ENCODE measurements at places on chromosomes 4 and X. TPM values are rescaled to one million over a fixed set of nuclear protein-coding genes. Genes with fewer than 3 reads are reported as not detected.

VCX3B gene
- not detected for total RNA-seq

GRCh38 chr4:84159762-84160161, 339.3 kb downstream of the NKX6-1 start:
- DNase-seq: no peak

NPFFR2 gene
- not detected for total RNA-seq

MAGEA1 gene
- total RNA-seq: not detected

- no peak for DNase-seq
These were observed 75.2 kb downstream of the PSAPL1 start for GRCh38 chr4:7359400-7360062.

ASMT gene
- not detected for total RNA-seq

DNA sequence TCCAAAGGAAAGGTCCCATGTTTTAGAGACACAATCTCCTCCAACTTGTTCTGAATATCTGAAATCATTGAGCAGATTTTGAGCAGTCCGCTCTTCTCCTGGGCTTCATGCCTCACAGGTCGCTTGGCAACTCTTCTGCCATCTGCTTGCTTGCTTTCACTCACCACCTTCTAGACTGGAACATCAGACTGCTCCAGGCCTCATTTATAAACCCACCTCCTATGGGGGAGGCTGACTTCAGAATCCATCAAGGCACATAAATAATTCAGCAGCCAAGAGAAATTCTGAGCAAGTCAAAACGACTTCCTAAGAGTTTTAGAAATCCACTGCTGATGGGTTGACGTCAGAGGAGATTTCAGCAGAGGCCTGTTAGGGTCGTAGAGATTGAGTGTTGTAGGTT, 64.1 kb downstream of the FAM184B start:
- DNase-seq: no peak

GRCh38 chr4:90219822-90220221, 92.6 kb downstream of the CCSER1 start:
- no peak for DNase-seq

DNA sequence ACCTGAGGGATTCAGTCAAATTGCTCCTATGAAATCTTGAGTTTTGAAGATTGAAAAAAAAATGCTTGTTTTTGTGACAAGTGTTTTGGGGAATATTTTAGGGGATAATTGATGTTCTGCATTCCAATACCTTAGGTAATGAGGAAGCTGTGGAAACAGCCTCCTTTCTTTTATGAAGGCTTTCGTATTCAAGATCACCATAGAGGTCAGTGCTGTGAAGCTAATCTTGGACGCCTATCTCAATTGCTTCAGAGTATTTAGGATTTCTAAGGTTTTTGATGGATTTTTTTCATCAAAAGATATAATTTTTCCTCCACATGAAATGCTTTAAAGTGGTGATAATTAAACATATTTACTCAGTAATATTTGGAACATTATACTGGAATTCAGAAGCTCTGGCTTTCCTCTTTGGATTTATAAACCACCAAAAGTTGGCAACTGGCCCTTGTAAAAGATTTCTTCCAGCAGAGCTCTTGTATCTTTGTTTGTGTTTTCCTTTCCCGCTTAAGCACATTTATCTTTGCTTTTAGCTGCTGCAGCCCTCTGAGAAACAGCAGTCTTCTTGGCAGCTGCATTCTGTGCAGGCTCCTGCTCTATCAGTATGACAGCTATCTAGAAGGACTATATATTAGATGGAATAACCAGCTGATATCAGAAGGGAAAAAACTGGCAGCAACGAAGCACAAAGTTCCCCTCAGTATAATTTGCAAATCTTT, 63.7 kb downstream of the HMGB2 start:
- peak; percentile 49 for DNase-seq

GRCh38 chr4:25146076-25146475, 14.2 kb downstream of the SEPSECS start:
- no peak for DNase-seq

DNA sequence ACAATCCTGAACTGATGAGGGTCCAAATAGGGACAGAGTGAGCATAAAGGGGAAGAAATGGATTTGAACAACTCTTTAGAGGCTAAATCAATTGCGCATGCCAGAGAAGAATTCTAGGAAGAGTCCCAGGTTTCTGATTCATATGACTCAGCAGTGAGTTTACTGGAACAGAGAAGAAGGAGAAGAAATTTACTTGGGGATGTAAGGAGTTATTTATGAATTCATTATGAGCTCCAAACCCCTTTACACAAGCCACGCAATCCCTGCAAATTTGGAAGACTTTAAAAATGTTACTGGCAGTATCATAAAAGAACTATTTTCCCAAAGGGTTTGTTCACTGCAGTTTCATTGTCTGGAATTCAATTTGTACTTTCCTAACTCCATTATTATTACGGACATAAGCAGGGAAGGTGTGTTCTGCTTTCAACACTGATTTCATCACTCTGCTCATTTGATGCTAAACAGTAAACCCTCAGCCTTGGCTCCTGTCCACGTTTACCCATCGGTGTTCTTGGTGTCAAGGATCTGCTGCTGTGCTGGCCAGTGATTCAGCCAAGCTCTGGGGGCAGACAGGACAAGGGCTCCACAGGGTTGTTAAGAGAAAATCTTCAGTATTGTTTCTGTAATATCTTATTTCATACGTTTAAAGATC, 273.7 kb downstream of the HNRNPD start:
- no peak for DNase-seq

CXCL6 gene
- total RNA-seq: not detected

GRCh38 chr4:150582146-150582872, at the start of gene MAB21L2:
MAB21L2 (plus strand) TSS chr4:150582151; CDS start chr4:150583030, 879 bp downstream.
- DNase-seq: peak; percentile 46

GRCh38 chr4:146949559-146949958, 3.9 kb upstream of the TTC29 start:
- no peak for DNase-seq

- no peak for DNase-seq
These were observed 35.5 kb downstream of the SLIT2 start for GRCh38 chr4:20287246-20287645.
